Astrocyte of the spinal cord (primary cell): ENCODE measurements at places on chromosomes 12 and 14.

DNA sequence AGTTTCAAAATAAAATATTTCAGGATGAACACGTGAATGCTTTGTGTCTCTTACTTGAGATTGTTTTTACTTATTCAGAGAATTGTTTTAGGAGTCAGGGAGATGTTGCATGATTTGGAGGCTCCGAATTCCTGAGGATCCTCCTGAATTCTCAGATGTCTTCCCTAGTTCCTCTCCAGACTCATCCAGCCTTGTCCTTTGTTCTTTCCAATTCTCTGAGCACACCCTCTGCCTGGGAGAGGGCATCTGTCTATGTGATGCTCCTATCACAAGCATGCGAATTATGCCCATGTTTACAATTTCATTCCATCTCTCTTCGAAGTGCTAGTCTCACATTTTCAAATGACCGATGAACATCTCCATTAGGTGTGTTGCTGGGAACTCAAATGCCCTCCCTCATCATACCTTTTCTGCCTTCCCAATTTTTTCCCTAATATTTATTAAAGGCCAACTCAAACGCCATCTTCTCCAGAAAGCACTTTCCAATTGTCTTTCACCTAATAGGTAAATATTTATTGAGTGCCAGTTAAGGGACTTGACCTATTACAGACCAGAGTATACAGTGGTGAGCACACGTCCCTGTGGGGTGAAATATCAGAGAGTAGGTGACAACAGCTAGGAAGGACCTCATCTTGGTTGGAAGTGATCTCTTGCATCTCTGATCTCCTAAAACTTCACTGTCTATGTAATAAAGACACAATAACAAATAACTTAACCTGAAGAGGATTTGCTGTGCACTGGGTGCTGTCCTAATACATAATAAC lies 64.4 kb downstream of the ARF6 start:
- DNase-seq = no peak

- peak; percentile 63 for DNase-seq
Measured at GRCh38 chr14:92670160-92670559, 78.3 kb downstream of the LGMN start.

DNA sequence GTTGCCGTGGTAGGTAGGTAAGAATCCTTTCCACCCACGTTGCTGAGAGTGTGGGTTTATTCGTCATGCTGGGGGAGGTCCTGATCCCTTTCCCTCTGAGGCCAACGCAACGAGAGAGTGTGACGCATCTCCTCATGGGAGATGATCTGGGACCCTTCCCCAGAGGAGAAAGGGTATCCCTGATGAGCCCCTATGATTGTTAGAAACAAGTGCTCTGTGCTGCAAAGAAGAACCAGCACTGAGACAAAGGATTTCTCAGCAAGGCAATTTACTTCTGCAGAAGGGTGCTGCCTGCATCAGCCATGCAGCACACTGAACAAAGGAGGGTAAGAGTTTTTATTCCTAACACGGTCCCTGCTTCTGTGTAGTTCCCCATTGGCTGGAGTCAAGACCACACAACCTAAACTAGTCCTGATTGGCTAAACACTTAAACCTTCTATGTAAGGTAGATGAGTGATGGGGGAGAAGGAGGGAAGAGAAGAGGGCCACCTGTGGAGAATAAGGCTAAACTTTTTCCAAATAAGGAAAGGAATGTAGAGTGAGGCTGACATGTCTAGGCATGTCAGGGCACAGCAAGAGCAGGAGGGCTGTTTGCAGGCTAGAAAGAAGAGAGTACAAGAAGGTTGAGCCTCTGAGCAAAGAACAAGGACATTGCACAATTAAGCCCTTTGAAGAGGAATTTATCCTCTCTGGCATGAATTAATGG lies 21.3 kb downstream of the CLEC2A start:
- DNase-seq = no peak

DNA sequence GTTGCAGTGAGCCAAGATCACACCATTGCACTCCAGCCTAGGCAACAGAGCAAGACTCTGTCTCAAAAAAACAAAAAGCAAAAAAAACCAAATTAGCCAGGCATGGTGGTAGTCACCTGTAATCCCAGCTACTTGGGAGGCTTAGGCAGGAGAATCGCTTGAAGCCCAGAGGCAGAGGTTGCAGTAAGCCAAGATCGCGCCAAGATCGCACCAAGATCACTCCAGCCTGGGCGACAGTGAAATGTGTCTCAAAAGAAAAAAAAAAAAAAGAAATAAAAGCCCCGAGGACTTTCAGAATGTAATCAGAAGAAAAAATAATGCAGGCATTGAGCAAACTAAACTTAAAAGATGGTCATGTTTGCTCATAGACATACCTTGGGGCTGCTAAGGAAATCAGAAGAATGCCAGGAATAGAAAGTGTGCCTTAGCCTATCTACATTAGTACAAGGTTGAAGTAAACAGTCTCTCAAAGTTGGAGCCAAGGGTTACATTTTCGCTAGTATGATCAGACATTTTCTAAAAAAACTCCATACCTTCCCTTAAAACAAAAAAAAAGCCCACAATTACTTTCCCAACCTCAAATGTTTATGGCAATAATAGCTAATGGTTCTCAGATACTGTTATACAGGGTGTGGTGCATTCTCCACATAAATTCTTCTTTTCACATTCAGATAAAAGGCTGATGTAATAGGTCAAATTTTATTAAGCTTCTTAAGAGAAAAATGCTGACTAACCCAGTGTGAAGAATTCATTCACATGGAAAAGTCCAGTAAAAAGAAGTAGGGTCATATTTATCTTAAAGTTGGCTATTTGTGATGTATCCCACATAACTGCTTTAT lies 15.8 kb downstream of the DTD2 start:
- DNase-seq = peak; percentile 78

GRCh38 chr14:32998433-32998832 lies 59.8 kb downstream of the NPAS3 start:
- peak; percentile 19 for DNase-seq

GRCh38 chr14:50531595-50532501 lies 521 bp downstream of the MAP4K5 start:
- DNase-seq = peak; percentile 52

- DNase-seq = no peak
Measured at GRCh38 chr12:26360062-26360461, 164.7 kb downstream of the SSPN start.

- no peak for DNase-seq
Measured at GRCh38 chr12:102051431-102051965, 10.3 kb downstream of the WASHC3 start.

DNA sequence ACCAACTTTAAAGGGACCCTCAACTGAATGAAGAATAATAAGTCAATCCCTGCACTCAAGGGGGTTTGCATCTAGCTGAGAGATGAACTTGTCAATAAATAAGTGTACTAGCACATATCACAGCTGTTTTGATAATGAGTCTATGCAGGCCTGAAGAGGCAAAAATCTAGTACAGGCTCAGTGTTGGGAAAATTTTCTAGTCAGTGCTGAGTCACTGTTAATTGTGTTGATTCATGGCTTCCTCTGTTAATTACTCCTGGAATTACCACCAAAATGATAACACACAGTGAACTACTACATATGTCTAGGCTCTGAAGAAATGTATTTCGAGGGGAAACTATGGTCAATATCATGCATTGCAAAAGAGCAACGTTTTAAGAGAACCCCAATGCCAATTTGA lies 18.9 kb downstream of the SNRPF start:
- DNase-seq = no peak

DNA sequence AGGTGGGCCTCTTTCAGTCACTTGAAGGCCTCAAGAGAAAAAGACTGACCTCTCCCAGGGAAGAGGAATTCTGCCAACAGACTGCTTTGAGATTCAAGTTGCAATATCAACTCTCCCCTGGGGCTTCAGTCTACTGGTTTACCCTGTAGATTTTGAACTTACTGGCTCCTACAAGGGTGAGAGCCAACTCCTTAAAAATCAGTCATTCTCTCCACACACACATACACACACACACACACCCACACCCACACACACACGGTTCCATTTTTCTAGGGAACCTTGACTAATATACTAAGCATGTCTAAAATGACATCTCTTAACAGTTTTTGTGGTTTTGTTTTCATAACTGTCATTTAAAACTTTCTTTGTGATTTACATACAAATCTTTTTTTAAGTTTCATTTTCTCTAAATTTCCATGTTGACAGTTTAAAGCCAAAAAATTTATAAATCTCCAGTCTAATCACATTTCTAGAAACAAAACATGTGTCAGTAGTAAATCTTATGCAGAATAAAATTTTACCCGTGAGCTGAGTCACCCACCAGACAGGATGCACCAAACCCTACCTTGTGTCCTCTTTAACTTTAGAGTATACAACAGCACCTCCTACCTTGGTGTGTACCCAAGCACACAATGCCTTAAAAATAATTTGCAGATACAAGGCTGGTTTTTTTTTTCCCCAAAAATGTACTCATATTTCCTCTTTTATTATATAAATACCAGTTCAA lies 394.6 kb downstream of the AEBP2 start:
- DNase-seq = peak; percentile 56

DNA sequence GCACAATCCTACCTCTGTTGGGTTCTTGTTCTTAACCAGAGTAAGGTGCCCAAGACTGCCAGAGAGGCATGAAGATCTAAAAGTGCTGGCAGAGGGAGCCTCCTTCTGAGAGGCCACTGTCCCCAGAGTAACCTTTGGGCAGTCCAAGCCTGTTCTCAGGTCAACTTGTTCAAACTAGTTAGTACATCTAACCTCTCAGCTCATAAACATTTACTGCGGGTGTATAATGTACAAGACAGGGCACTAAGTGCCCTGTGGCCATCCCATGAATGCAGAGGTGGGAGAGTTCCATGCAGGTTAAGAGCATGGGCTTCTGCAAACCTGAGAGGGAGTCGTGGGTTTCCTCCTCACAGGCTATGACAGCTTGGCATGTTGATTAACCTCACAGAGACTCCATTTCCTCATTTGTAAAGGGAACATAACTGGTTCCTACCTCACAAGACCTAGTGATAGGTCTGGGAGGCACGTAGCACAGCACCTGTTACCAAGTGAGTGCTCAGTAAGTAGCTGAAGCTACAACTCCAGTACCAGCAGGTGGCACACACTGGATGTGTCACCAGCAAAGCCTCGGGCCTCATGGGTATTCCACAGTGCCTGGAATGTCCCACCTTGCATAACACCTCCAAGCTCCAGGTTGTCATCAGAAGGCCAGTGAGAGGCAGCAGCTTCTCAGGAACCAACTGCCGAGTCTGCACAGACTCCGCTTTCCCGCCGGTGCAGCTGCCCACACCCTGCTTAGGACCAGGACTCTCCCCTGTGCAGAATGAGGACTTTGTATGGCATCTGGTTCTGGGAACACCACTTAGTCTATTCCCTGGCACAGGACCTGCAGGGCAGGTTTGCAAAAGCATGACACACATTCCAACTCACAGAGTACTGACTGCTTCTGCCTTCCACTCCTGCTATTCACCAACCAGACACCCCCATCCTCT lies 4.4 kb downstream of the VDR start:
- no peak for DNase-seq

- DNase-seq = no peak
Measured at GRCh38 chr14:67973436-67973835, 153.9 kb downstream of the RAD51B start.

- no peak for DNase-seq
Measured at GRCh38 chr12:5516371-5517241, 84.7 kb downstream of the NTF3 start.

- DNase-seq = no peak
Measured at GRCh38 chr12:94149119-94149780, 873 bp downstream of the PLXNC1 start.

DNA sequence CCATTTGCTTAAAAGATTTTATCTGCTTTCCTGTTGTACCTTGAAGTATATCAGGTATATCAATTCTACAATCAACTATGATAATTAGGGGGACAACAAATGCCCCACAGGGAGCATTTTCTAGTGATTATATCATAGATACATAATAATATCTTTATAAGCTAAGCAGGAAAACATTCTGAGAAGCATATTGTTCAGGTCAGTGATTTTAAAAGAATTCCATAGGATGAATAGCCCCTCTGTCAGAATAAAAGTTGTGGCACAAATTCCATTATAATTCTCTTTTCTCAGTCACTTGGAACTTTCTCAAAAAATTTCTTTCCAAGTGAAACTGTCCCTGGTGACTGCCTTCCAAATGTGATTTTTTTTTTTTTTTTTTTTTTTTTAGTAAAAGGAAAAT lies 32.9 kb upstream of the HMGA2 start:
- no peak for DNase-seq

GRCh38 chr12:14211947-14212387 lies 153.5 kb upstream of the ATF7IP start:
- no peak for DNase-seq

- DNase-seq = no peak
Measured at GRCh38 chr12:47312808-47313426, 233.2 kb upstream of the AMIGO2 start.
